Activated naive CD8-positive, alpha-beta T cell treated with anti-CD3 and anti-CD28 coated beads, Interleukin-2, amount 10 ng/mL, durations not matched to agents 7 days and 5 days (primary cell): ENCODE measurements at places on chromosomes 16 and 17. TPM values are rescaled to one million over a fixed set of nuclear protein-coding genes. Genes with fewer than 3 reads are reported as not detected.

Gene KRT33A
- total RNA-seq: not detected

Gene BAIAP3
- 27.4 TPM for total RNA-seq

Gene HOXB7
- total RNA-seq: 0.80 TPM

Gene KRT28
- not detected for total RNA-seq

Gene NRN1L
- total RNA-seq: 2.1 TPM

Gene GPRC5B
- total RNA-seq: 0.09 TPM
